HEK293T (cell line): ENCODE measurements at places on chromosomes 6 and 20.

DNA sequence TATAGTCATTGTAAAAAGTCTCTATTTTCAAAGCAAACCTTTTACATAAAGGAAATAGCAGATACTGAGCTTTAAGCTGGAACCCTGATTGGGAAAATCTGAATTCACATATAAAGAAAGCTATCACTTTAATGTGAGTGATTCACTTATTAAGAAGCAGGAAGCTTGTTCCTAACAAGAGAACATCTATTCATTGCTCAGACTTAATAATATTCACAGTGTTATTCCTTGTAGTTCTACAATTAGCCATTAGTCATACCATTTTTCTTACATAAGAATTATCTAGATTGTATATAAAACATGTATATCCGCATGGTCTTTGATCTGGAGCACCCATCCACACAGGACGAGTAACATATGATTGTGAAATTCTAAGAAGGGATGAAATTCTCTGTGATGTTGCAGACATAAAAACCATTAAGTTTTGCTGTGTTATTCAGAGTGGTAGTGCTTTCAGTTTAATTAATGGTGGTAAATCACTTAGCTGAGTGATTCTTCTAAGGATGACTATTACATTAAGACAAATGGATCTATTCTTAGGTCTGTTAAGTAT, 71.1 kb upstream of the FOXQ1 start:
- DNase-seq, result no peak

DNA sequence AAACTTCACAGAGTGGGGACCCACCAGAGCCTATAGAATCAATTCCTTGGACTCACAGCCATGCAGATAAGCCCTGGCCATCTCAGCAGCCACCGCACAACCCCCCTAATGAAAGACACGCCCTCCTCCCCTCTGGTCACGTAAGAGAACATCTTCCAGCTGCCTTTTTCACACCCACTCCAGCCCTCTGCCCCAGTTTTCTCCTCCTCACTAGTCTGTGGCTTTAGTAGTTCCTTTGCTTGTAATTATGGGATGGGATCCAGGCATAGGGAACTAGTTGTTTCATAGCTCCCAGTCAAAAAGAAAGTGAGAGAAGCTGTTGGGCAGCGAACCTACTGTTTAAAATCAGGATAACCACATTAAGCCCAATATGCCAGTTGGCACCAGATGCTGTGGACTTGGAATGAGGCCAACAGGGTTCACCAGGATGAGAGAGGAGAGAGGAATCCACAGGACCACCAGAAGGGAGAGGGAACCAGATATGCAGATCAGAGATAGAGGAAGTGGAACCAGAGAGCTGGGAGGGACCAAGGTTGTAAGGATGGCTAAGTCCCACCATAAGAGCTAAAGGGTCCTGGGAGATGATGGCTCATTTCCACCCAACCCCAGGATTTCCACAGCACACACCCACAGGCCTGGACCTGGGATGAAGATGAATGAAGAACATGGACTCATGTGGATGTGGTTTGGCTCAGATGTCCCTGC, 9.0 kb upstream of the BTN3A1 start:
- no peak for DNase-seq

DNA sequence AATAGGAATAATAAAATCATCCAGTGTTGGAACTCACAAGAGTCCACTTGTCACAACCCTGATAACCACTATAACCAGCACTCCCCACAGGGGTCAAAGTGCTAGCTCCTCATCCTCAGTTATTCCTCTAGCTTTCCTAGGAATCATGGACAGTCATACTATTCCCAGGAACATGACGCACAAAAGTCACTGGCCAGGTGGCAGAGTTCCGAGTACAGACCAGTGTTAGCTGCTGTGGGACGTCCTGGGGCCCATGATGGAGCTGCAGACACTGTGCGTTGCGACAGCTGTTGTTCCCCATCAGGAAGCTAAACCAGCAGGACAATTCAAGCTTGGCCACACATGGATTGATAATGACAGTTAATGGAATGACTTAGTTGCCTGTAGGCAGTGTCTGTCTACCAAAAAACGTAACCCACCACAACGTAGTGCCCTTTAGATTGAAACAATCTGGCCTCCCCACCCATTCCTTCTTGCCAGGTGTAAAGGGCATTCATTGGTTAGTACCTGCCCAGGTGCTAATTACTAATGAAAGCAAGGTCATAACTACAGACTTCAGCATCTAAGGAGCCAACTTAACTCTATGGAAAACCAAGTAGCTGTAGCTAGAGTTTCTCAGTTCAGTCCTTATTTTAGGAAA, 17.4 kb downstream of the EZR start:
- no peak for DNase-seq

DNA sequence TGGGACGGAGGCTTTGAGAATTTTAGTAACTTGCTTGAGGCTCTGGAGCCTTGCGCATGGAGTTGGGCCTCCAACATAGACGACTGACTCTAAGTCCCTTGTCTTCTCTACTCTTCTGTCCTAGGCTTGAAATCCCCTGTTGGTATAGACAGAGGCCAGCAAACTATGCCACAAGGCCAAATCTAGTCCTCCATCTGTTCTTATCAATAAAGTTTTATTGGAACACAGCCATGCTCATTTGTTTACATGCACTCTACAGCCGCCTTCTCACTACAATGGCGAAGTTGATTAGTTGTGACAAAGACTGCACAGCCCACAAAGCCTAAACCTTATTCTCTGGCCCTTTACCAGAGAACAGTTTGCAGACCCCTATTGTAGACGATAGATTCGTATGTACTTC, 174.1 kb upstream of the ZFP64 start:
- no peak for DNase-seq

DNA sequence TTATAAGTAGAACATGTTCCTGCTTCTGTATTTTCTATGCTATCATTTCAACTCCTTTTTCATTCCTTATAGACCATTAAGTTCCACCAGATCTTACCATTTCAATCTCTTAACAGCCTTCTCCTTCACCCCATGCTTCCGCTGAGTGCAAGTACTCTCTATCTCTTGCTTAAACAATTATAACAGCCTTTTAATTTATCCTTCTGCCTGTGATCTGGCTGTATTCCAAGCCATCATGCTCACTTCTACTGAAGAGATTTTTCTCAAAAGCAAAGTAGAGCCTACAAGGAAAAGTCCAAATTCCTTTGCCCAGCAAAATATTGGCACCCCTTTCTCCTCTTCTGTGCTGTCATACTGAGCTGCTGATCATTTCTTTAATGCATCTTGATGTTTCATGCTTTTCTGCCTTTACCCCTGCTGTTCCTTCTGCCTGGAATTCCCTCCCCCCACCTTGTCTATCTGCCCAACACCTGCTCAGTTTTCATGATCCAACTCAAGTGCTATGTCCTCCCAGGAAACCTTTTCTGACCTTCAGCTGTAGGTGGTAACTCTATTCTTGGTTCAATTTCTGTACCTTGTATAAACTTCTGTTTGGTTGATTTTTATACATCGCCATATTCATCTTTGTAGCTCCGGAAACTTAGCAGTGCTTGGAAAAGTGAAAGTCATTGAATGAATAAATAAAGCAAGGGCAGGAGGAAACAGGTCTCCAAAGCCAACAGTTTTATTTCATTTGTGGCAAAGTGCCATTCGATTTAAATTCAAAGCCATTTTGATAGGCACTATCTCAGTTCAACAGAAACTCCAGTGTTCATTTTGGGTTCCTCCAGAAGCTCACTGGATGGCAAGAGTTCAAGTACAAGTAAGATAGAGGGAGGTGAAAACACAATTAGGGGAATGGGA, 10.5 kb upstream of the BMP2 start:
- no peak for DNase-seq

GRCh38 chr6:75855052-75855451, 106.0 kb downstream of the MYO6 start:
- DNase-seq, result peak; percentile 35

- no peak for DNase-seq
Observed at GRCh38 chr6:17923401-17923863, 64.0 kb downstream of the KIF13A start.

DNA sequence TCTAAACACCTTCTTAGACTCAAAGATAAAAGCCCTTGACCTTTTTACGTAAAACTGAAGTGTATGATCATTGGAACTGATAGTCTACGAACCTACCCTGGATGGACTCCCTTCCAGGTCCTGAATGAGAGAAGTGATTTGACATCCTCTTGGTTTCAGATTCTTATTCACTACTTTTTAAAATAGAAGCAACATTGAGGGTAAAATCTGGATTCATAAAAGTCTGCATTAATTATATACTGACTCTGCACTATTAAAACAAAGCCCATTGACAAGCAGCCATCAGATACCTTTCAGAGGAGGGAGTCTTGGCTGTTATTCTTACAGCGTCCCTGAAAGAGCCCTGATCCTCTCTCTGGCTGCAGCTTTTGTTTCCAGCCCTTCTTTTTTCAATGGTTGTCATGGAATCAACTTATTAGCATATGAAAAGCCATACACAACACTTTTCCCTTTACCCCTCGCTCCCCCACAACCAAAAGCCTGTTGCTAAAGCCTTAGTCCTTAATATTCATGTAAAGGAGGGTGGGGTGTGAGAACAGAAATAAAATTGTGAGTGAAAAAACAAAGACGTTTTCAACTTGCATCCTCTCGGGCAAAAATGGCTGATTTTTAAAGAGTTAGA, 270.0 kb upstream of the MARCKS start:
- no peak for DNase-seq

DNA sequence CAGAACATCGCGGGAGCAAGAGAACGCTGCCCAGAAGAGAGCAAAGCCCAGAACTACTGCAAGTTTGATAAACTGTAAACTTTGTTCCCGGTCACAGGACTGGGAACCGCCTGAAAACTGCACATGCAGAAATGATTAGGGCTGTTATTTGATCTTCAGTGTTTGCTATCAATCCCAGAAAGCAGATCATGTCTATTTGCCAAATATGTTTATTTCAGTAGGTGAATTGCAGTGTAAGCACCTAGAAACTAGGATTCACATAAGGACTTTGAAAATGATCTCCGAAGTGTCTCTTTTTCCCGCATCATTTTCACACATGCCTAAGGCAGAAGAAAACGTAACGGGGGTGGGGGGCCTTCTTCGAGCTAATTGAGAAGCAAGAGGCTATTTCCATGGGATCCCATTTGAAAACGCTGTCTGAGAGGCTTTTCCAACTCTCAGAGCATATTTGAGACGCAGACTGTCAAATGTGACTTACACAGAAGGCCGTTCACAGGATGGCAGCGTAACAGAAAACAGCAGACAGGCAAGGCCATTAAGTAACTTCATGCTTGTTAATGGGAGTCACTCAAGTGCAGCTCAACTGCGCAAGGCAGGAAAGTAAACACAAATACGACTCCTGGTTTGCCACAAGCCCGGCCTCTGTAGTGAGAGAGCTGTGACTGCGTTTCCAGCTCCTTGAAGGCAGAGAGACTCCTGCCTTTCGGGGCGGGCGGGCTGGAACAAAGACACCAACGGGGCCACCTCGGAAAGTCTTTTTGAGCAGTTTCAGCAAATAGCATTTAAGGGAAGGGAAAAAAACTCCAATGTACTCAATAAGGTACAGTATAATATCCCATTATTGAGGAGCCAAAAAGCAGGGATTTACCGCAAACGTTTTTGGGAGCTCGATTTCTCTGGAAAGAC, 144.7 kb upstream of the ZNF217 start:
- peak; percentile 67 for DNase-seq

DNA sequence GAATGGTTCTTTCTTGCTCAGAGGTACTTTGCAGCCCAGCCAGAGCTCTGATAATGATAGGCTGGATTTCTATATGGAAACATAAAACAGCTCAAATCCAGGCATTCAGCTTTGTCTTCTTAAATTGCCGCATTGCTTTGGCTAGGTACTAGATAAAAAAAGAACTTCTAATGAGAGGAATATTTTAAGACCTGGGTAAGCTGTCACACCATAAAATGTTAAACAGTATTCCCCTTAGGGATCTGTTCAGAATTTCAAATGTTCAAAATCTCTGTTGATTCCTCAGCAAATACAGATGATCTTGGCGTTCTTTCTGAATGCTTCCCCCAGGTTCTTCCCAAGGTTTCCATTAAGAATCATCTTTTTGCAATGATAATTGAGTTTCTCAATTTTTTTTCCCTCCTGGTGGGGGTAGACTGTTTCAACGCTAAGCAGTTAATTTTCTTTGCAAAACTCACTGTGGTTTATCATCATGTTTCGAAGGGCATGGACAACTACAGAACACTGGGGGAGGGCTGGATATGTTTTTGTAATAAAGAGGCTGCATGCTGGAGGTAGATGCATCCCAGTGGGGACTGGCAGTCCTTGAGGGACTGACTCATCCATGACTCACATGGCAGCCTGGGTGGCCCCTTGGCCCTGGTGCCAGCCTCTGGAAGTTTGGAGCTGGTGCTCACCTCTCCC, 31.0 kb downstream of the TIAM2 start:
- no peak for DNase-seq

GRCh38 chr6:167996424-167997199, 859 bp upstream of the KIF25 start:
- no peak for DNase-seq

GRCh38 chr6:132005178-132005577, 54.0 kb upstream of the CCN2 start:
- DNase-seq, result no peak

- DNase-seq, result no peak
Observed at GRCh38 chr6:100846276-100846675, 34.9 kb downstream of the ASCC3 start.

- DNase-seq, result no peak
Observed at GRCh38 chr6:52384145-52384766, 22.3 kb downstream of the PAQR8 start.

- no peak for DNase-seq
Observed at GRCh38 chr20:38168791-38169589, 3.9 kb upstream of the TGM2 start.
